Choroid plexus epithelial cell (primary cell): ENCODE measurements at places on chromosomes 11 and 22.
A peak's percentile ranks its signal among the peaks of the same experiment; 100 is the strongest.

DNA sequence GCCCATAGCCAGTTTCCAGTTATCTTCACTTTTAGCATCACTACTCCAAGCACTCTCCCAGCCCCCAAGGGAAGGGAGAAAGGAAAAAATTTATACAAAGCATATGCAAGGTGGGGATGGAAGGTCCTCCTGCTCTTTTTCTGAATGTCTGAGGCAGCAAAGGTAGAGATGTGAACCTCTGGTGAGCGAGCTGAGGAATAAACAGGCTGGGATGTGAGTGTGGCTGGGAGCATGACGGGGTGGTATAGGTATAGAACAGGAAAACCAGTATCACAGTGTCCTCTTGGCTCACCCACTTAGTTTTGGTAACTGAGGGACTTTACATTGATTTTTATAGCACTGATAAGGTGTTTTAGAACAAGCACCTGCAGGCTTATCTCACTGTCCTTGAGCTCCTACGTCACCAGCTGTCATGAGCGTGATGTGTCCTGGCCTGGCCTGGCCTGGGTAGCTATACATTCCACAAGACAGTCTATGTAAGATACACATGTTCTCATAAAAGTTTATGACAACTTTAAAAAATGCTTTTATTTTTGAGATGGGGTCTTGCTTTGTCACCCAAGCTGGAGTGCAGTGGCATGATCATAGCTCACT, 10.3 kb upstream of the POLD3 start:
- no peak for DNase-seq

DNA sequence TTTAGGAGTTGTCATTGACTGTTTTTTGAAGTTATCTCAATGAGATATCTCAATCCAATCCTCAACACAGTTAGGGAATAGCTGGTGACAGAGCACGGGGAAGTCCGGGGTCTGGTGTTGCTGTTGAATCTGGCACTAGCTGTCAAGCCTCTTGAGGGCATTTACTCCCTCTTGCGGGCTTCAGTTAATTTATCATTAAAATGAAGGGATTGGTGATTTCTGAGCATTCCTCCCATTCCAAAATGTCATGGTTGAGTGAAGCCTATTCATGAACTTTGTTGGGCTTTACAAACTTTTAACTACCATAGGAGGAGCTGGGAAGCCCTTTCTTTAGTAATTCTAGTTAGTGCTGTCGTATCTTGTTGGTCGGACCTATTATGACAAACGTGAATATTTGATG, 40.2 kb downstream of the UVRAG start:
- DNase-seq, result no peak

GRCh38 chr11:92975285-92975684, 5.8 kb downstream of the MTNR1B start:
- DNase-seq, result no peak

GRCh38 chr22:45448431-45448830, 34.9 kb downstream of the RIBC2 start:
- no peak for DNase-seq

DNA sequence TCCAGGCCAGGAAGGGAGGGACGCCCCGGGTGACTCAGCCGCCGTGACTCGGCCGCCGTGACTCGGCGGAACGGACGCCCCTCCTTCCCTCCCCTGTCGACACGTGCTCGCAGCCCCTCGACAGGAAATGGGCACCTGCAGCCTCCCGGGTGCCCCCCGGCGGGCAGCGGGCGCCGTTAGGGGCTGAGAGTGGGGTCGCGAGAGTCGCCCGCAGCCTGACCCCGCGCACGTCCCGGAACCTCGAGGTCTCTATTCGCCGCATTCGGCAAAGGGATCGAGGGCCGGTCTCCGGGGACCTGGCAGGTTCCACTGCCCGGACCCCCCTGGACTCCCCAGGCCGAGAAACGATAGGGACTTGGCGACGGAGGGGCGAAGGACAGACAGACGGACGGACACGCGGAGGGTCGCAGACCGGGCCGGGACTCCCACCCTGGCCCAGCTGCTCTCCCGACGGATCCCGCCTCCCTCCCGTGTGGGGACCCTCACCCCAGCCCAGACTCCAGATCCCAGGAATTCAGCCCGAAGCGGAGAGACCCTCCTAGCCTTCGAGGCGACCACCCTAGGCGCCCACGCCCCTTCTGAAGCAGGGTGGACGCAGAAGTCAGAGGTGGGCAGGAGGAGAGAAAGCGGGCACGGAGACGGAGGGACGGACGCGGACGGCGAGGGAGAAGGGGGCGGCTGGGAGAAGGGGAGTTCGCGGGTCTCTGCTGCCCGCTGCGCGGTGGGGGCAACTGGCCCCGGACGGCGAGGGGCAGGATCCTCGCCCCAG, 648 bp downstream of the FOSL1 start:
- DNase-seq, result peak; percentile 62

- no peak for DNase-seq
Measured at GRCh38 chr11:6566704-6567370, 36.6 kb downstream of the RRP8 start.

GRCh38 chr11:68962527-68963250, 18.1 kb downstream of the MRGPRD start:
- no peak for DNase-seq
